ENCODE measurements at places on chromosomes 5 and 9.

DNA sequence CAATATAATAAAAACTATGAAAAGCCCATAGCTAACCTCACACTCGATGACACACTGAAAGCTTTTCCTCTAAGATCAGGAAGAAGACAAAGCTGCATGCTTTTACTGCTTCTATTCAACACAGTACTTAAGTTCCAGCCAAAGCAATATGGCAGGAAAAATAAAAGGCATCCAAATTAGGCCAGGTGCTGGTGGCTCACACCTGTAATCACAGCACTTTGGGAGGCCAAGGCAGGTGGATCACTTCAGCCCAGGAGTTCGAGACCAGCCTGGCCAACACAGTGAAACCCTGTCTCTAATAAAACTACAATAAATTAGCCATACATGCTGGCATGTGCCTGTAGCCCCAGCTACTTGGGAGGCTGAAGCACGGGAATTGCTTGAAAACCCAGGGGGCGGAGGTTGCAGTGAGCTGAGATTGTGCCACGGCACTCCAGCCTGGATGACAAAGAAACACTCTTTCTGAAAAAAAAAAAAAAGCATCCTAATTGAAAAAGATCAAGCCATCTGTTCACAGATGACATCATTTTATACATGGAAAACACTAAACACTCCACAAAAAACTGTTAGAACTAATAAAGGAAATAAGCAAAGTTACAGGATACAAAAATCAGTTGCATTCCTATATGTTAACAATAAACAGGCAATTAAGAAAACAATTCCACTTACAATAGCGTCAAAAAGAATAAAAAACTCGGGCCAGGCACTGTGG is 17.9 kb downstream of the ZFR start:
- DNase-seq: no peak

DNA sequence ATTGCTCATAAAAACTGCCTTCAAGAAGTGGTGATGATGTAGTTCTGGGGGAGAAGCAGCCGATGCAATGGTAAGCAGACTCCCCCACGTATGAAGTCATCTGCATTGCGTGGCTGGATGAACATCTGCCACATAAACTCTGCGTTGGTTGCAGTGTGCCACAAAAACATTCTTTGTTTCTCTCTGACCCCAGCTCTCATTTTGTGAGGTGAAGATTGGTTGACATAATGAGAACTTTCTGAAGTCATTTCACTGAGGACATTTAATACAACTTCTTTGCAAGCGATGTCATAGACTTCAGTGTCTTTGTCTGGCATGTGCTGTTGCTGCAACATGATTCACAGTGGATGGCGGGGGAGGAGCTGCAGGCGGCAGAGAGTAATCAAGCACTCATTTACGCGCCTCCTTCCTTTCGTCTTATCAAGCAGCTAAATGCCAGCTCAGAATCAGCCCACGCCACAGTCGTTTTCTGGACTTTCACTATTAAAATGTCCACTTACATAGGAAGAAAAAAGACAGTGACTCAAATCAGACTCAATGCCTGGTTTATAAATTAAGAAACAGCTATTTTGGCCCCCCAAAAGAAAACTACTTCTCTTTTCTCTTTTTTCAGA is 91.5 kb upstream of the NFIL3 start:
- DNase-seq: no peak

- DNase-seq: no peak
These were observed 9.1 kb downstream of the TYRP1 start for GRCh38 chr9:12702160-12702758.

DNA sequence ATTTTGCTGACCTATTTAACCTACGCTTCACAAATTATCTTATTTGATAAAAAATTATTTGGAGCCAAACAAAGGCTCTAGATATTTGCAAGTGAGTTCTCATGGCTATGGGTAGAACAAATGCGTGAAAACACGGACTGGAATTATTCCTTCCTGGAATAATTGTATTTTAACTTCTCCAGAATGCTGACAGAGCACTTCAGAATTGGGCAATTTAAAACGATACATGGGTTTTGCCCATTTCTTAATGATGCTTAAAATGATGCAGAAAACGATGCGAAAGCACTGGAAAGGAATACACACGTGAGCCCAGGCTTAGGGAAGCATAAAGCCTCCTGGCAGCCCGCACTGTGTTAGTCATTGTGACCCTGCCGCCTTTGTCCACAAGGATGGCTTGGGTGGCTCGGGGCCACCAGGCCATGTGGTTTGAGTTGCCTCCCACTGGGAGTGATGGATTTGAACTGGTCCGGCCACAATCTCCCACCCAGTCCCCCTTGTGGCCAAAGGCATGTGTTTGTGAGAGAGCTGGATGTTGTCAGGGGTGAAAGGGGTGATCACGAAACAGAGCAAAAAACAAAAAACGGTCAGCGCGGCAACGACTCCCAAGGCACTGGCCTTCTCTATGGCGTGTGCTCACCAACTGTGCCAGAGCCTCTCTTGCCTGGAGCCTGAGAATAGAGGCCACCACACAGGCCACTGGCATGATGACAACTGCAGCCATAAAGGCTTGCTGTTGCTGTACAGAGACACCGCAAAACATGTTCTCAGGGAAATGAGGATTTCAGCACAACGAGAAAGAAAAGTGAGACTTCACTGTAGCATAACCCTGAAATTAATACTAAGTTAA is 234.2 kb upstream of the ADAMTS16 start:
- DNase-seq: no peak

GRCh38 chr9:38671748-38672147 is 48.2 kb downstream of the FAM240B start:
- DNase-seq: no peak

- DNase-seq: no peak
These were observed 64.6 kb upstream of the HAPLN1 start for GRCh38 chr5:83785176-83785668.

DNA sequence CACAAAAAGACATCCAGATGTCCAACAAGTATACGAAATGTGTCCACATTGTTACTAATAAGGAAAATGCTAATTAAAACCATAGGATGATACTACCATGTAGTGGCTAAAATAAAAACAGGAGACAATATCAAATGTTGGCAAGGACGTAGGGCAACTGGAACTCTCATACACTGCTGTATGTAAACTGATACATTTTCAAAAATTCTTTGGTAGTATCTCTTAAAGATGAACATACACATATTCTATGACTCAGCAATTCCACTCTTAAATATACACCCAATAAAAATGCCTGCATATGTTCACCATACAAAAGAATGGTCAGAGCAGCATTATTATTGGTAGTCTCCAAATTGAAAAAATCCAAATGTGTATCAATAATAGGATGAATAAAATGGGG is 2.9 kb upstream of the CCDC180 start:
- DNase-seq: no peak

DNA sequence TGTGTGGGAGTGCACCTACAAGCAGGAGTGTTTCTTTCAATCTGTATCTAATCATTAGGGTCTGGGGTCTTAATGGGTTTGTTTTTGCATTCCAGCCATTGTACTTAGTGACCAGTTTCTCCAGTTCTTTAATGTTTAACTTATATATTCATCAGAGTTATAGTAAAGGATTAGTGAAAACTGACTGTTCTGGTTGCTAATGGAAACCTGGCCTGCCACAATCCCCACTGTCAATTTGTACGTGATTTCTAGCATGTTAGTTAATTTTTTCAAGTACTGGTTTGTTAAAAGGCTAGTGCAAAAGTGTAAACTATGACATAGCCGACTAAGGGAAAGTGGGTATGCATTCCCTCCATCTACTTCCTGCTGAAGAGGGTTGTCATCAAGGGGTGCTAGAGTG is 276.1 kb downstream of the HTR1A start:
- DNase-seq: no peak

- DNase-seq: no peak
These were observed 628 bp downstream of the ATOSB start for GRCh38 chr9:35114840-35115628.

GRCh38 chr9:96868709-96869108 is 14.4 kb upstream of the ZNF782 start:
- DNase-seq: no peak

DNA sequence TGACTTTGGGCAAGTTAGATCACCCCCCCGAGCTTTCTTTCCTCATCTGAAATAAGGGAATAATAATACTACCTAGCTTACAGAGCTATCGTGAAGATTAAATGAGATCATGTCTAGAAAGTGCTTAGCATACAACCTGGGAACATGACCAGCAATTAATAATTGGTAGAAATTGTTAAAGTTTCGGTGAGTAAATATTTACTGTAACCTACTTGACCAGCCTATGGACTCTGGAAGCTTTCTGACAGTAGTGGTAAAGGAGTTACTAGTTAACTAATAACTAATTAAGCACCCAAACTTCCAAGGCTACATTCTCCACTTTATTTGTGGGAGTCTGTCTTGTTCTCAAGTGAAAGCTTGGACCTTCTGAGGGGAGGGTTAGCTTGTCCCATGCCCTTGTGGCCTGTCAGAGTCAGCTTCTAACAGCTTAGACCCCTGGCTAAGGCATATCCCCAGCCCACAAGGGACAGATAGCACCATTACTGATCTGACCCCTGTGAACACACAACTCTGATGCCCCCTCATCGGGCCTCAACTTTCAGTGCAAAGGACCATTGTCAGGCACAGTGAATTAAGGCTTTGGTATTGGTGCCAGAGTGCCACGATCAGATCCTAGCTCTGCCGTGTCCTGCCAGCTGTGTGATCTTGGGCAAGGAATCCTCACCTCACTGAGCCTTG is 58.7 kb upstream of the SAP30L start:
- DNase-seq: no peak

DNA sequence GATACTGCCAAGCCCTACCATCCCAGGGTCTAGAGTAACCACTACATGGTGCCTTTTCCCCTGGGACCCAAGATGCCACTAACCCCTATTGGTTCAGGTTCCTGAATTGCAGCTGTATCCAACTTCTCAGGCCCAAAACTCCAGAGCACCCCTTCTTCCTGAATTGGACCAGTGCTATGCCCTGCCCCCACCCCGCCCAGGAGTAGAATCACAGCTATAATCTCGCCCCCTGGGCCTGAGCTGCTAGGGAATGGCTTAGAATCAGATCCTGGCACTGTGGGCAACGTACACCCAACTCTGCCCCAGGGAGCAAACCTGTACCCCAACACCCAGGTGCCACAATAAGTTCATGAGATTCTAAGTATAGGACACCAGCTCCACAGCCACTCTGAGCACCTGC is 206.3 kb downstream of the CACNA1B start:
- DNase-seq: no peak

GRCh38 chr5:6590581-6590980 is 42.3 kb downstream of the NSUN2 start:
- DNase-seq: no peak

DNA sequence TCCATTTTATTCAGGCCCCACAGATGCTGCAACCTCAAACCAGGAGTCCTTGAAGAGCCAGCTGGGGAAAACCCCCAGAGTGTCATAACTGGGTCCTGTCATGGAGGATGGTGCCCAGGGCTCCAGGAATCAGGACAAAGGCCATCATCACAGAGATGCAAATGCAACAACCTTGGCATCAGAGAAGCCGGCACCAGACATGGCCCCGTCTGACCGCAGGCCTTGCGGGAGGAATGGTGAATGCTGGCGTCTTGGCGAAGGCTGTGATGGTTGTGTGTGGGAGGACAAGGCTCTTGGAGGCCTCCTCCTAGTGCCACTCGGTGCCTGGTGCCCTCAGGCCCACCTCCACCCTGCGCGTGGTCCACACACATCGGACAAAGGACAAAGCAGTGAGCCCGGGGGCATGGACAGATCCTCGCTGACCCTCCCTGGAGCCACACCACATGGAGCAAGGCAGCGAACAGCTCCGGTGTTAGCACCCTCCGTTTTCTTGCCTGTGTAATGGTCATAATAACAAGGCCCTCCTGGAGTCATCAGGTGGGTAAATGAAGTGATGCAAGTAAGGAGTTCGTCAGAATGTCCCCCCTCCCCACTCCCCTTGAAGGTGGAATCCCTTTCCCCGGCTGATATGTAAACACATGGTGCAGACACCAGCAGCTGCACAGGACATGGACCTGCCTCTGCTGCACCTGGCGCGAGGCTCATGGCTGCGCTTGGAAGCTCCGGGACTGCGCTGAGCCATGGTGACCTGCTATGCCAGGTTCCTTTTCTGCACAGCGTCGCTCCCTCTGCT is 380.7 kb downstream of the IRX2 start:
- DNase-seq: no peak

- peak; percentile 44 for DNase-seq
These were observed 129.2 kb downstream of the GOLPH3 start for GRCh38 chr5:32044939-32045338.

- no peak for DNase-seq
These were observed 34.1 kb upstream of the RAI14 start for GRCh38 chr5:34622098-34622400.

DNA sequence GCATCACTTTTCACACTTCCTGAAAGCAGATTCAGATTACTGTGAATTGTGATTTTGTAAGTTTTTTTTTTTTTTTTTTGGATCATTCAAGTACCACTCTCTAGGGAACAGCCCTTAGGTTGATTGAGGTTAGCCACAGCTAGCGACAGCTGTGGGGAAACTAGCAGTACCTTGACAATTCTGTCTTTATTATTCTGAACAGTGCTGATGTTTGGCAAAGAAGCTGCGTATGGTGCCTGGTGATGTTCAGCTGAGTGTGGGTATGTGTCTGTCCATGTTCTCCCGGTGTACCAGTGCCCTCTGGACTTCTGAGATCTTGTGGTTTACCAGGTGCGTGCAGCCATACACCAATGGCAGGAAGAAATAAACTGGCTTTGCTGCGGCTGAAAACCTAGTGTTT is 117.3 kb upstream of the PLPPR1 start:
- no peak for DNase-seq

DNA sequence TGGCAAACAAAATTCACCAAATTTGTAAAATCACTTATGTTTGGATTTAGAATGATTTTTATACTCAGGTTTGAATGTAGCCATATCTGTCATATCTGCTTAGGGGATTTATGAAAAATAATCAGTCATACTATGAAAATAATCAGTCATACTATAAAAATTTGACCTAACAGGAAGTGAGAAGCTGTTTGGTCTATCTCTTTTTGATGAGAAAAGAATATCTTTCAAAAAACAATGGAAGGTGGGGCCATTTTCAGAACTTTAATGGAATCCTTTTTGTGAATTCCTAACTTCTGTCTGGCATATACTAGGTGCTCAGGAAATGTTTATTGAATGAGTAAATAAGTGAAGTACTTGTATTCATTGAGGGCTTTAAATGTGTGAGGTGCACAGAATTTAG is 70.1 kb downstream of the CWC27 start:
- no peak for DNase-seq

DNA sequence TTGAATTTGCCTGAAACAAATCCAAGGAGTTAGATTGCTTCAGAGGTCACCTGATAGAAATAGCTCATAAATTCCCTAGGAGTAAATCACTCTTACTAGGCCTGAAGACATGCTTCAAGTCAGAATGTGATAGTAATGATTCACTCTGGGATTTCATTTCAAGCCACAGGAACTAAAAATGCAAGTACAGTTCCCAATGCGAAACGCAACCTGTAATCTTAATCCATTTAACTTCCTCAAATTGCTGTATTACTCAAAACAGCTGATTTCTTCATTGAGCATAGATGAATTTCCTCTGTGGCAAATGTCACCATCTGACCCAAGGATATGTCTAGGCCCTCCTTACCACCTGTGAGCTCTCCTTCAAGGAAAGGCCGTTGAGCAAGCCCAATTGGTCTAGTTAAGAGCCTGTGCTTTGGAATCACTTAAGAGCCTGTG is 32.1 kb upstream of the IL6ST start:
- no peak for DNase-seq

GRCh38 chr9:94754976-94755475 is 28.5 kb downstream of the AOPEP start:
- no peak for DNase-seq

GRCh38 chr5:1262381-1262780 is 32.5 kb downstream of the TERT start:
- DNase-seq: no peak

GRCh38 chr5:96933764-96934707 is 1.8 kb upstream of the LNPEP start:
- no peak for DNase-seq

GRCh38 chr5:128572051-128572929 is 34.2 kb upstream of the FBN2 start:
- peak; percentile 24 for DNase-seq

Measured in SK-N-MC (cell line).